Stimulated activated CD4-positive, alpha-beta T cell treated with anti-CD3 and anti-CD28 coated beads, Interleukin-15, amount 100 ng/mL, for 1 hour (primary cell): ENCODE measurements at places on chromosomes 5 and 9.

DNA sequence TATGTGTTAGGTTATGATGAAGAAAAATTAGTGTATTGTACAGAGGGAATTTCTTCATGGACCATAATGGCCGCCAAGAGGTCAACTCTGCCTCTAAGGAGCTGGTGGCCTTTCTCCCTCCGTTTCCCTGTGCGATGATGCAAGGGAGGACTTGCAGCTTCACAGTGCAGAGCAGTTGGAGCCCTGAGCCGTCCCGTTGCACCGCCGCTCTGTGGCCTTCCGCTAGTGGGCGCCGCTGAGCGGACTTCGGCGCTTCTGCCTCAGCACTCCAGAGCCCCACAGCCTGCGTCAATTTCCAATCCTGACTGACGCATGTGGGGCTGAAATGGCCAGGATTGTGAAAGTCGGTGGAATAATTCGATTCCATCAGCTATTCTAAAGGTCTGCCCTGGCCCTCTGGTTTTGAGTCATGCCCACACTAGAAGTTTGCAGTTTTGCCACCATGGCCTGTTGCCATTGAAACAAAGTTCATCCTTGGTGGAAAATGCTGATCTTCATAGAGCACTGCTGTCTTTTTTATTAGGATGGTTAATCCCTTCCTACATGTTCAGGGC, 22.7 kb upstream of the LECT2 start:
- no peak for DNase-seq

DNA sequence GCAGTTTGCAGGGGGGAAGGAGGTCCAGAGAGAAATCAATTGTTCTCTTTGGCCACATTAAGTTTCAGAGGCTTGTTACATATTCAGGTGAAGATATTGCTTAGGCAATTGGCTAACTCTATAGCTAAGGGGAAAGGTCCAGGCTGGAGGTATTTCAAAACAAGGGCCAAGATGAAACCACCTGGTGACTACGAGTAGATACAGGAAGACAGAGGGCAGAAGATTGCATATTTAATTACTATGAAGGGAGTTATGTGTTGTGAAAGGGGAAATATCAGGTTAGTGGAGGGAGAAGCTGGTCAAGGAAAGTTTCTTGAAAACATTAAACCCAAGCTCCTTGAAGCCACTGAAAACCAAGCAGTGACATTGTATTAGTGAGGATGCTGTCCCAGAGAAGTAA, 1.9 kb upstream of the RAD23B start:
- DNase-seq: no peak

GRCh38 chr9:95131023-95131943, 186.2 kb downstream of the FANCC start:
- no peak for DNase-seq

DNA sequence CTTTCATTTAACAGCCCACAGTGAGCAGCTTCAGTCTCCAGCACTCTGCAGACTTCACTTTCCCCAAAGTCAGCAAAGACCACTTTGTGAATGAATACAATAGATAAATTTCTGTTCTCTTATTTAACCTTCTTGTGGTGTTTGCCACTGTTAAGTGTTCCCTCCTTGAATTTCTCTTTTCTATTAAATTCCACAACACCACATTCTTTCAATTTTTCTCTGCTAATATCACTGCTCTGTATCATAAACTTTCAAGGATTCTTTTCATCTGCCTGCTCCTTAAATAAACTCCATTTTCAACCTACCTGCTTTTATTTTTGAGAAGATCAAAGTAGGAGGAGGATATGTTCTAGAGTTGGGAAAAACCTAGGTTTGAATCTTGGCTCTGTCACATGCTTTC, 739.5 kb upstream of the GRAMD2B start:
- no peak for DNase-seq

DNA sequence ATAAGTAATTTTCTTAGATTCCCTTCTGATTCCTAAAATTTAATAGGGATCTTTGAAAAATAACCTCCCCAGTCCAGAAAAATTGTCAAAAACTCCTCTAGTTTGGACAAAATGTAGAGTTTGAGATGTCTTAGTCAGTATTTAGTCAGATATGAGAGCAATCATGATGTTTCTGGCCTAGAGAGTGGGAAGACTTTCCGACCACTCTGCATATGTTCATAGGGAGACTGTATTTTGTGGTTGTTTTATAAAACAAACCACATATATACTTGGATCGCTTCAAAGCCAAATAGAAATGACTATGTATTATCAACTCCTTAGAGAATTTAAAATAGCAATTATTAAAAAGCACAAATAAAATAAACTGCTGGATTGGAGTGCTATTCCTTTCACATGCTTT, 15.8 kb downstream of the ZFAND5 start:
- DNase-seq: no peak

DNA sequence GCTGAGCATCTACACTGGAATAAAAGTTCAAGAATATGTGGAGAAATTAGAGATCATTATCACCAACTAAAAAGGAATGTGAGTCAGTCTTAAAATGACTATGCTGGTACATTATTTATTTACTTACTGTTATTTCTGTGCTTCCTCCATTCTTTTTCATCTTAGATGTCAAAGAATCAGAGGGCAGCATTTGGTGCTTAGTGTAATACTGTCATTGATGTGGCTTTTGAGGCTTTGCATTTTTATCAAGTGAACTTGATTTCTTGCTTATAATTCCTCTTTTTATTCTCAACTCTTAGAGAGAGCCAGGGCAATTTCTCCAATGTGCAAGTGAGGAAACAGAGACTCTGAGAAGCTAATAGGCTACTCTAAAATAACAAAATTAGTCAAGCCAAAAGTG, 163.7 kb upstream of the TRPC7 start:
- no peak for DNase-seq

- no peak for DNase-seq
Measured at GRCh38 chr5:1203968-1204692, 2.7 kb downstream of the SLC6A19 start.

- no peak for DNase-seq
Measured at GRCh38 chr5:125081101-125081500, 334.7 kb upstream of the ZNF608 start.

- no peak for DNase-seq
Measured at GRCh38 chr5:124061663-124062062, 549.7 kb downstream of the CSNK1G3 start.

DNA sequence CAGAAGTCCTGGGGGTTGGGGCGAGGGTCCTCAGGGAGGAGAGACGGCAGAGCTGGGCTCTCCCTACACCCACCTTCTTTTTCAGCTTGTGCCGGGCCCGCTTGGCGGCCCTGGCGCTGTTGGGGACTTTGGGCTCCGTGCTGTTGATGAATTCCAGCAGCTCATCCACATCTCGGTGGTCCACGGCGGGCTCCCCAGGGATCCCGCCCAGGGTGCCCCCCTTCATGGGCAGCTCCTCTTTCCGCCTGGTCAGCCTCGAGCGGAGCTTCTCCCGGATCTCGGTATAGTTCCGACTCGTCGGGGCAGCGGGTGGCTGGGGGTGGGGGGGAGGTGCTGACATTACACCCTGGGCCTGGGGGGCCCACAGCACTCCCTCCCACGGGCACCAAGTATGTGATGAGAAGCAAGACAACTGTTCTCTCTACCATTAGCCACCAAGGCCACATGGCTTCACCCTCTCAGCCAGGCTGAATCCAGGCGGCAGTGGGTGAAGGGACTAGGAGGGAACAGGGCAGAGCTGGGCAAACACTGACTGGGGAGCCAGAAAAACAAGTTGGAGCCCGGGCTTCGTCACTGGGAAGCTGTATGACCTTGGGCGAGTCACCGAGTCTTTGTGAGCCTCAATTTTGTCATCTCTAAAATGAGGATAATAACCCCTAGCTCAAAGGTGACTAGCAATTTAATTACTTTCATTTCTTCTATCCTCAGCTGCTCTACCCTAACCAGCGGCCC, 14.6 kb upstream of the DDX41 start:
- DNase-seq: no peak

DNA sequence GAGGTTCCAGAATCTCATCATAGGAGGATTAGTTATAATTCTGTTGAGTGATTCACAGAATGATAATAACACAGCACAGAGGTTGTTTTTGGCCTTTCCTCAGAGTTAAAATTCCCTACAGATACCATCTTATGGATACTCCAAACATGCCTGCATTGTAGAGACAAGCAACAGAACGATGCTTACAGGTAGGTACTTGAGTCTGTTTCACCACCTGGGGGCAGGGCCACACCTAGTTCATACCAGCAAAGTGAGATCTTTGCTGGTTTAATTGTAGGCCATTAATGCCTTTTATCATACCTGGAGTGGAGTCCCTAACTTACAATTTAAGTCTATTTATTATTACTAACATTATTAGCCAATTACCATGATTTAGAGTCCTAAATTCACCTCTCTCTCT, 416.5 kb upstream of the TLE4 start:
- no peak for DNase-seq

DNA sequence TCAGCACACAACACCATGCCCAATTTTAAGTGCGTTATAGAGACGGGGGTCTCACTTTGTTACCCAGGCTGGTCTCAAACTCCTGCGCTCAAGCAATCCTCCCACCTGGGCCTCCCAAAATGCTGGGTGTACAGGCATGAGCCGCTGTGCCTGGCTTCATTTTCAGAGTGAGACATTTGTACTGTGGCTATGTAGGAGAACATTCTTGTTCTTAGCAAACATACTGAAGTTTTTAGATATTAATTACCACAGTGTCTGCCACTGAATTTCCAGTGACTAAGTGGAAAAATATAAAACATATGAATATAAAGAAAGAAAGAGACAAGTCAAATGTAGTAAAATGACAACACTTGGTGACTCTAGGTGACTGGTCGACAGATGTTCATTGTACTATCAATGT, 20.9 kb downstream of the BTNL9 start:
- no peak for DNase-seq

DNA sequence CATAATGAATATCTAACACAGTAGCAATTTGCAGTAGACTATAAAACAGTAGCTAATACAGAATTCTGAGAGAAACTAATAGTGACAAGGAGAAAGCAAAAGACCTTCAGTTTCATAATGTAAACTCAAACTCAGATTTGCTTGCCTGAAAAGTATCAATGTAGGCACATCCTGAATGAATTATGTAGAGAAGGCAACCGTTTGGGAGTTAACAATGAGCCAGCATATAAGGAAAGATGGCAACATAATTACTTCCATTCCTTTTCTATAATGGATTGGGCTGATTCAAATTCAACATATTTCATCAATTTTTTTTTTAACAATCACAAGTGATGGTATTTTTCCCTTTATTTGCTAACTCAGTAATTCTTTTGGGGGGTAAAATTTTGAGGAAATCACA, 261.6 kb downstream of the SEMA5A start:
- DNase-seq: no peak
